T follicular helper cell (primary cell): ENCODE measurements at places on chromosomes 7 and 10.

GRCh38 chr7:131188367-131189339 lies 139.0 kb upstream of the MKLN1 start:
- DNase-seq, result peak; percentile 30

DNA sequence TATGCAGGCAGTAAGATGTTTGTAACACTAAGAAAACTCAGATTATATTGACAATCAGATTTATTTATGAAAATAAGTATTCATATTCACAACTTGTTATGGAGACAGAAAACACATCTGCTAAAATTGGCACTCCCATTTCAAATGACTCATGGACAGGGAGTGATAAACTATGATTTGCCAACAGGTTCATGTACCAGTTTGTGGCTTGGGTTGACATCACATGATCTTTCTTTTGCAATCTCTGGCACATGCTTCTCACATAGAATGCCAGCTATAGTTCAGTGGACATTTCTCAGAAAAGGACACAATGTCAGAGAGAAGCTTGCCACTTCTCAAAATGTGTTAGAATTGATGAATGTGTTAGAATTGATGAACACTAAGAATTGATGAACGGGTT lies 663.2 kb upstream of the ANKRD30A start:
- no peak for DNase-seq

DNA sequence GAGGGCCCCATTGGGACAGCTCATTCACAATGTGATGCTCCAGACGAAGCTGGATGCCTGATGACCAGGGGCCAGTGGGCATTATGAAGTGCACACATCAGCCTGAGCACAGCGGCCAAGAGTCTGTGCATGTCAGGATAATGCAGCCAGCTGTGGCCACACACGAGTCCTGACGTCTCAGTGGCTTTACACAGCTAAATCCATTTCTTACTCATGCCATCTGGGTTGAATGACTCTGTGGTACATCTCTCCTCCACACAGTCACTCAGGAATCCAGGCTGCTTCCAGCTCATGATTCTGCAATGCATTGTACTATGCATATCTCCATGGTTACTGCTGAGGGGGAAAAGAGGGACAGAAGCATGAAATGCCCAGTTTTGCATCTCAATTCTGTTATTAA lies 123.6 kb downstream of the PRLHR start:
- DNase-seq, result no peak

- DNase-seq, result no peak
Measured at GRCh38 chr10:22619101-22619500, 95.3 kb downstream of the PIP4K2A start.

DNA sequence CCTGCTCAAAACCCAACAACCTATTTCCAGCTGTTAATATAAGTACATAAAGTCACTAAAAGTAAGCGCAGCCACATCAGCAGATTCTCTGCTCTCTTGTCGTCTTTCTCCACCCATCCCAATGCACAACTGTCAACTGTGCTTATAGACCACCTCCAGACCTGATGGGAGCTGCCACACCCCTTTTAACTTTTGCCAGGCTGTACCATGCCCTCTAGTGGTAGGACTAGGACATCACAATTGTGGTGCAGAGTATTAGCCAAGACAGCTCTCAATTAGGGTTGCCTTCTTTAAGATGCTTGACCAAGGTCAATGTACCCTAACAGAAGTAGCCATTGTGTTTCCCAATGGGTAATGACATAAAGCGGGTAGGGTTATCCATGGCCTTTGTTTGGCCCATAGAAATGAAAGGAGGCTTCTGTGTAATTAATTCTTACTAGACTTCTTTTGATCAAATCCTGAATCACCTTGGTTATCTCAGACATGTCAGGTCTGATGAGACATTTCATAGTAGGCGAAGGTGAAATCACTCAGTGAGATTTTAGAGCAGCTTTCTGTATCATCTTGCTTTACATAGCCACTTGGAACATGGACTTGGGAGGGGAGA lies 68.1 kb downstream of the SCRN1 start:
- peak; percentile 15 for DNase-seq

- DNase-seq, result no peak
Measured at GRCh38 chr7:114631249-114631822, 216.7 kb downstream of the FOXP2 start.

DNA sequence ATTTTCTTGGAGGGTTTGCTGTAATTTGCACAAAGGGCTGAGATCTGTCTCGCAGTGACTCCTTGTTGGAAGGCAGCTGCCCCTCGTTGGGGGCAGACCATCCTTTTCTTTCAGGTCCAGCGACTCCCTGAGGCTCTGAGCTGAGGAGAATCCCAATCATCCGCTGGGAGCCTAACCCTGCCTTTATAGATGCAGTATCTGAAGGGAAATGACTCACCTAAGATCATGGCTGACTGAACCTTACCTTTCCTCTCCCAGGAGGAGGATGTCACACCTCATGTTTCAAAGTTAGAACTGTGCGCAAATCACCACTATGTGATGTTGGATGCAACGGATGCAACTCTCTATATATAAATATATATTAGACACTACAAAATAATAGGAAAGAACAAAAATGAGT lies 36.4 kb upstream of the MXI1 start:
- DNase-seq, result no peak
